ENCODE measurements at places on chromosomes 2 and 18.

DNA sequence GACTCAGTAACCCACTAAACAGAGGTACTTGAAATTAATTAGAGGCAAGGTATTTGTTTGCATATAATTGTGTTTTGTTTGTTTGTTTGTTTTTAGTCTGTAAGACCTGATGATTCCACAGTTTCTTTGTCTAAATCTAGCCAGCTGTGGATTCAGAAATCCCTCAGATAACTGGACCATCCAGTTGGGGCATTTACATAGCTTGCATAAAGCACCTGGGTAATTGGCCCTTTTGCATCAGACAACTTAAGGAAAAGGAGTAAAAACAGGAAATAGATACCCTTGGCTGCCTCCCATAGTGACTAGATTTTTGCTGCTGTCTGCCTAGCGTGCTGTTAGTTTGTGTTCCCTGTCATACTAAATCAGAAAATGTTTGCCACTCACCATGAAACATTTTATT, 46.6 kb upstream of the XIRP2 start:
- DNase-seq = no peak

DNA sequence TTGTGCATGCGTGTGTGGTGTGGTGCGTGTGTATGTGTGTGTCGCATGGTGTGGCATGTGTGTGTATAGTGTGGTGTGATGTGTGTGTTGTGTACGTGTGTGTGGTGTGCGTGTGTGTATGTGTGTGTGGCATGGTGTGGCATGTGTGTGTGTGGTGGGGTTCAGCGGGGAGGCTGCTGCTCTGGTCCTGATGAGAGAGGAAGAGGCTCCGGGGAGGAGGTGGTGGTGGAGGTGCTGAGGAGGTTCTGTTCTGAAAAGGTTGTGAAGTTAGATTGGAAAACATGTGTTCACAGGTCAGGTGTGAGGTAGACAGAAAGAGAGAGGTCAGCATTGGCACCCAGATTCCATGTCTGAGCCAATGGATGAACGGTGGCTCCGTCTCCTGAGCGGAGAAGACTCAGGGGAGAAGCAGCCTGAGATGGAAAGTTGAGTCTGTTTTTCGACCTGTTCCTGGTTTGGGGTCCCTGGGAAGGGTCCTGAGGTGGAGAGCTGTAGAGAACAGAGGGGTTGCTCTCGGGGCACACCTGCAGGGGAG, 67.2 kb upstream of the HDAC4 start:
- no peak for DNase-seq

DNA sequence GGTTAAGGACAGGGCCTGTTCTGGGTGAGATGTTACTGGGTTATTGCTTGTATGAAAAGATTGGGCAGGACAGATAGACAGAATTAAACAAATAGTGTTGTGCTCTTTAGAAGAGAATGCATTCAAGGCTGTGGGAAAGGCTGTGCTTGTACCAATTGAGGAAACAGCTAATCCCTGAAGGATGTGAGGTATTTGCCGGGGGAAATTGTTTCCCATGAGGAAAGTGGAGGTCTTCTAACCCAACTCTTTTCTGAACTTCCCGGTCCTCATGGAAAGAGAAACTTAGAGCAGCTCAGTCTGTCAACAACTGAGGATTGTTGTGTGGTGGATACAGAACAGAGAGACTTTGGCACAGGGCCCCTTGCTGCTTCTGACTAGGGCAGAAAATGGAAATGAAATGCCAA, 9.5 kb downstream of the SLC1A4 start:
- DNase-seq = no peak

DNA sequence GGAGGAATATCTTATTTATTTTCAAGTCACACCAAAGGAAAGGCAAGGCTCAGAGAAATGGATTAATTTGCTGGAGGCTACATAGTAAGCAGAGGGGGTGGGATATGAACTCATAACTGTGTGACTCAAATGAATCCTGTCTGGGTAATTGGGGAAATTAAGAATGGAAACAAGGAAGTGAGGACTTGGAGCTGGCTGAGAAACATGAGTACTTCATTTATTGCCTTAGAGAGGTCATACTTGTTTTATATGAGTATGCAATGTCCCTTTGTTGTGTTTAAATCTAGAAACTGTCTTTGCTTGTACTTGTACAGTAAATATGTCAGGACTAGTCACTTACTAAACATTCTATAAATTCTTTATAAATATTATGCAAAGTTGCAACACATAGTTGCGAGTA, 2166.7 kb upstream of the PIK3C3 start:
- no peak for DNase-seq

DNA sequence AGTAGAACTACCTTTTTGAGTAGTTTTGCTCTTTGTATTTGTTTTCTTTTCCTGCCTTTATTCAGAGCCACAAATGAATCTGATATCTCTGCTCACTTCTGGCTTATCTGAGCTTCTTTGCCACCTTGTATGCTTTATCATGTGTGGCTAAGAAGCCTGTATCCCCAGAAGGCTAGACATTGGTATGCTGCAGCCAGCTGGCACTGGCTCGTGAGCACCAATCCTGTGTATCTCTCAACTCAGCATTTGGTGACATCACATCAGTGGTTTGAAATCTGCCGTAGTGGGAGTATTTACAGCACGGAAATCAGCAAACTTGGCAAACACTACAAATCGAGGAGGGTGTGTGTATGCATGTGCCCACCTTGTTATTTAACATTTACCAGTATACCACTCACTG, 183.7 kb upstream of the LHCGR start:
- DNase-seq = no peak

- no peak for DNase-seq
These were observed 20.6 kb downstream of the ATOH8 start for GRCh38 chr2:85774126-85774978.

DNA sequence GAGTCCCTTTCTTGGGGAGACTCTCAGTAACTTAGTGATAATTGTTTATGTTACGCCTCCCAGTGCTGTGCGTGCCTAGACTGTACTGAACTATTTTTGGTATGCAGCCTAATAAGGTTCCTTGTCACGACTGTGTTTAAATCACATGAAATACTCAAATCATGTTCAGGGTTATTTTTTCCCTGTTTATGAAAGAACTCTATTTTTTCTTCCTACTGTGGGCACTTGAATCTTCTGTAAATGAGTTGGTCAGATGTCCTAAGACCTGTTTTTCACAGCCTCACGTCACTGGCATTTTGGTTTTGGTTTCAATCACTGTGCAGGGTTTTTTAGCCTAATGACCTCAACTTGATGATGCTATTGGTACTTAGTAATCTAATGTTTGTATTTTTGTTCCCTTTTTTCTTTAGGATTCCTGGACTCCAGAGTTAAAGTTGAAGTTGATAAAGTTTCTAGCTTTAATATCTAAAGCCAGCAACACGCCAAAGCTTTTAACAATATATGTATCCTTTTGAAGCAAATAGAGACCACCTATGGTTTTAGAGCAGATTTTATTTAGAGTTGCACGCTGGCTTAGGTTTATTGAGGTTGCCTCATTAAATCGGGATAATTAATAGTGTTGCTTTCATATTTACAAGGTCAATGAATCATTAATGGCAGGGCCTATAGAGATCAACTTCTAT, 24.0 kb downstream of the ARMC9 start:
- no peak for DNase-seq

DNA sequence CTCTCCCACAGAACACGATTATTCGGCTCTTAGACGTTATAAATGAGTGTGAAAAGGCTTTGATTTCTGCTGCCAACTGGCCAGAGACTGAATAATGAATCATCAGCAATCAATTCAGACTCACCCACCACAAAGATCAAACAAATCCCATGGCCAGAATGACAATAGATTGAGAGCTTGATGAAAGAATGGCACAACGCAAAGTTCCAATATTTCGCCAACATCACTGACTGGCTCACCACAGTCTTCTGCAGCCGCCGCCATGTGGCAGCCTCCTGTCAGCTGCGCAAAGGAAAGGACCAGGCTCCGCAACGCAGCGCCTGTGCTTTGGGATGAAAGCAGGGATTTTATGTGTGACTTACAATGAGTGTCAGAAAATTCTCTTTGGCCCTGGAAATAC, 104.4 kb upstream of the SOX11 start:
- no peak for DNase-seq

GRCh38 chr18:45221363-45221762, 393.9 kb upstream of the SLC14A2 start:
- DNase-seq = no peak

DNA sequence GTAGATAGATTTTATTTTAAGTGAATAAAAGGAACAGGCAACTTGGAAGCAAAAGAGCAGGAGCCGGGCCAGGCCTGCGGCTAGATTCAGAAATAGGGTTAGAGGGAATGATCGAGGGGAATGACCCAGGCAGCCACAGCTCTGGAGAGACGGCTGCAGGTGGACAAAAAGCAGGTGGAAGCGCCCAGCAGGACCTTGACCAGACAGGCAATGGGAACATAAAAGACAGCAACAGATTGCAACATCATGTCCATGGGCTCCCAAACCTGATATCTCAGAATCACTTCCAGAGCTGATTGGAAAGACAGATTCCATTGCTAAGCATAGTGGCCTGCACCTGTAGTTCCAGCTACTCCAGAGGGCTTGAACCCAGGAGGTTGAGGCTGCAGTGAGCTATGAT, 28.6 kb upstream of the STEAP3 start:
- DNase-seq = no peak

- DNase-seq = no peak
These were observed 27.9 kb downstream of the G6PC2 start for GRCh38 chr2:168929031-168929430.

DNA sequence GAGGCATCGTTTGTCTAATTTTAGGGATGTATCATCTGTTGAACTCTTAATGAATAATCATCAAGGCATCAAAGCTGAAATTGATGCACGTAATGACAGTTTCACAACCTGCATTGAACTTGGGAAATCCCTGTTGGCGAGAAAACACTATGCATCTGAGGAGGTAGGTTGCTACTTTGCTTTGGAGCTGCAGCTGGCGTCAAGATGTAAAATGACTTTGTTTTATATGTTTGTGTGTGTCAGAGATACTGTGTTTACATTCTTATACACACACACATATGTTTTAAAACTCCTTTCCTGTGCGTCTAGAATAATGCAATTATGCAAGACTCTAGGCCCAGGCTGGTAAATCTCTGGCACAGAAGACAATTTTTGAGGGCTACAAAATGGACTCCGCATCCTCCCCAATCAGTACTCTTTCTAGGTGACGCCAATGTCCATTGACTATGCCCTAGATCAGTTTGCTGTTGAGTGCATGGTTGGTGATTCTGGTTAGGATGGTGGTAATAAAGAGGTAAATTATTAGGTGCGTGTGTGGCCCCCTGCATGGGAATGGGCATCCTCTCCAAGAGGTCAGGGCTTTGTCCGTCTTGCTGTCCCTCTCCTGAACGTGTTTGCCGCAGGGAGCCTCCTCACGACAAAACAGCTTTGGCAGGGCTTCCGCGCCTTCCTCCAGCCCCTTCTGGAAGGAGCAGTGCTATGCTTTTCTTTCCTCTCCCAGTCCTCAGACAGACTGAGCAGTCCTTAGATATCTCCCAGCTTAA, 68.2 kb upstream of the EML6 start:
- DNase-seq = no peak

DNA sequence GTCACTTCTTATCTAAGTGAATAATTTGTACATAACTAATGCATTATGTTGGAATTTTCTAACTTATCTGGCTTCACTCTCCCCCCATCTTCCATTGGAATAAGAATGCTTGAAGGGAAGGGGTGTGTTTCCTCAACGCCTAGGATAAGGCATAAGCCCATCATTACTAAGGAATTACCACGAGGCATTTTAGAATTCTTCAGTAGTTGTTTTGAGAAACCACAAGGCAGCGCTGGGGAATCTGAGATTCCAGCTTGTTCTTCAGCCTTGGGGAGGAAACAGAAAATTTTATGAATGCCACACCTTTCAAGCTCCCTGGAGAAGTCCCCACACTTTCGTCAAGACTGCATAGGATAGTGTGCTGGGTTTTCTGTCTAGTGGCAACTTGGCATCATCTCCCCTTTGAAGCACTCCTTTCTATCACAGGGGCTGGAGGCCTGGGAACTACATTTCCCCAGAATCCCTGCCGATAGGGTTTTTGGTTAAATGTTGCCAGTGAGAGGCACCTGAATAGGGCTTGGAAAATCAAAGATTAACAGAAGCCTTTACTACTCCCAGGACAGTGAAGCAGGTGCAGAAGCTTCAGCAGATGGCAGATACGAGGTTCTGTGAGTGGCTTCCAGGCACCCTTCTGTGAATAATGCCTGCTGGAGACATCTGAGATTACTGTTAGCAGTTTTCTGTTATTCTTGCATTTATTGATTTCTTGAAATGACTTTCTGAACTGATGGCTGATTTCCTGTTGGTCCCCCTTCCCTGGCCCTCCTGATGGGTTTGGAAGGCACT, 192.7 kb upstream of the REV1 start:
- no peak for DNase-seq

GRCh38 chr18:23200756-23201155, 65.5 kb downstream of the CABLES1 start:
- DNase-seq = no peak

- no peak for DNase-seq
These were observed 204.5 kb upstream of the LRATD1 start for GRCh38 chr2:14428056-14428455.

DNA sequence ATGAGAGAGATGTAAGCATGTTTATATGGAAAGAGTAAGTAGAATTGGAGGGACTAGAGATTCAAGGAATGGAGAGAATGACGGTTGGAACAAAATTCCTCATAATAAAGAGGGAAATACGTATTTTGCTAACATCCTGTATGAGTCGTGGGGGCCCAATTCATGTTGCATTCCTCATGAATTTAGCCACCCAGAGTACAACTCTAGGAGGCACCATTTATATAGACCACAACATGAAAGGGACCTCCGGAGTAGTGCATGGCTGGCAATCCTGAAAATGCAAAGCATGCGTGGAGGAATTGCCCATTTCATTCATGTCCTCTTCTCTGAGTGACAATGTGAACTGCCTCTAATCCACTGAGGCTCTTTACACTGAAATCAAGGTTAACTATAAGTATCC, 168.2 kb downstream of the ZEB2 start:
- DNase-seq = no peak

- no peak for DNase-seq
These were observed 129.1 kb downstream of the SPTBN1 start for GRCh38 chr2:54585136-54585733.

GRCh38 chr2:120428748-120429147, 82.8 kb downstream of the INHBB start:
- DNase-seq = no peak

DNA sequence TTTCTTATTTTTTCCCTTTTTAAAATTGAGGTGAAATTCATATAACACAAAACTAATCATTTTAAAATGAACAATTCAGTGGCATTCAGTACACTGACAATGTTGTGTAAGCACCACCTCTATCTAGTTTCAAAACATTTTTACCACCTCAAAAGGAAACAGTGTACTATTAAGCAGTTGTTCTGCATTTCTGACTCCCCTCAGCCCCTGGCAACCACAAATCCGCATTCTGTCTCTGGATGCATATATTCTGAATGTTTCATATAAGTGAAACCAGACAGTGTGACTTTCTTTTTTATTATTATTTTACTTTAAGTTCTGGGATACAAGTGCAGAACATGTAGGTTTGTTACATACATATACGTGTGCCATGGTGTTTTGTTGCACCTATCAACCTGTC, 19.2 kb upstream of the TANK start:
- no peak for DNase-seq

- DNase-seq = no peak
These were observed 79.6 kb upstream of the RAB12 start for GRCh38 chr18:8529609-8530008.

- DNase-seq = no peak
These were observed 314.8 kb downstream of the MBD2 start for GRCh38 chr18:53909668-53910067.

Data from stimulated activated CD8-positive, alpha-beta memory T cell treated with anti-CD3 and anti-CD28 coated beads, Interleukin-12 subunit alpha, Interleukin-12 subunit beta, amount 100 ng/mL, for 4 hours (primary cell).